SHP77 (cell line): ENCODE measurements at places on chromosomes 7 and 10.

GRCh38 chr7:94069162-94069739 is 65.1 kb upstream of the BET1 start:
- DNase-seq, result no peak

- no peak for DNase-seq
Observed at GRCh38 chr10:115525141-115525540, 432.0 kb downstream of the ATRNL1 start.

GRCh38 chr10:79079490-79080355 is 11.0 kb downstream of the ZMIZ1 start:
- no peak for DNase-seq

- DNase-seq, result no peak
Observed at GRCh38 chr10:63637901-63638327, 116.7 kb downstream of the REEP3 start.

- DNase-seq, result no peak
Observed at GRCh38 chr10:130500261-130501000, 364.2 kb downstream of the GLRX3 start.

DNA sequence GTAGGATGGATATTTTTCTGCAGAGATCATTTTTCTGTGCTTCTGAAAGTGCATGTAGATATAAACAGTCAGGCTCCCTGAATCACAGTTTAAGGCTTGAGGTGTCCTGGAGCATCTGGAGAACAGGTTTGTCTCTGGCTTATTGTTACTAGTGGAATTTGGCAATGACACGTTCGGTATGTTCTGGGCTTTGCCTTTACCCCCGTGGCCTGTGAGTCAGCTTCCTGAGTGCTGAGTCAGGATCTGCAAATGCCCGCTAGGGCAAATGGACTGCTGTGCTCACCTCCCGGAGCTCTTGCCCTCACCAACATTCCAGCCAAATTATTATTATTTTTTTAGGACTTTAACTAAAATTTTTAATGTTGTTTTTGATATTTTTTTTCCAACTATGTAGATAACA is 192.5 kb upstream of the PRSS1 start:
- DNase-seq, result no peak

DNA sequence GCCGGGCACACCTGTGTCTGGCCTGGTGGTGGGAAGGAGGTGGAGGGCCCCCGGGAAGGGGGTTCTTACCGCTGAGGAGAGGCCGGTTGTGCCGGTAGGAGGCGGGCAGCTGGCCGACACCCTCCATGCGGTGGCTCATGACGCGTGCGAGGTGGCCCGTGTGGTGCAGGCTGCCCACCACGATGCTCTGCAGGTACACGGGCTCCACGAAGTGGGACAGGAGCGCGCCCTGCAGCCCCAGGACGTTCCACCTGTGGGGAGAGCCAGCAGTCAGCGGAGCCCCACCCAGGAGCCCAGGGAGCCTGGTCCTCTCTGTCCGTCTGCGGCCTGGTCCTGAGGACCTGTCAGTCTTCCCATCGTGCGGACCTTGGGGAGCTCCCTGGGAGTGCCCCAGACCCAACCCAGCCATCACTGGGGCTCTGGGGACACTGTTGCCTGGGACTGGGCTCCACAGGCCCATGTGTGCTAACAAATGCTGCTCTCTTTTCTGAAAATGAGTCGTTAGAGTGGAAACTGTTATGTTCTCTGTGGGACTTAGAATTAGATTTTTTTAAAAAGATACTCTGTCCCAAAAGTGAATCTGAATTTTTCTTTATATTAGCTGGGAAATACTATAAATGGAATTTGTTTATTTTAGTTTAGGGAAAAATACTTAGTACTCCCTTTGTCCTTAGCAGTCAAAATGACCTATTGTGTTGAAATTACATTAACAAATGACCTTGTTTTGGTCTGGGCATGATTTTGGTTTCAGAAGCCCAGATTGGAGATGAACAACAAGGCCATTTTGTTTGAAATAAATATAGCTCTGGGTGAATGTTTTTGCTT is 143.9 kb downstream of the WDR37 start:
- DNase-seq, result no peak

DNA sequence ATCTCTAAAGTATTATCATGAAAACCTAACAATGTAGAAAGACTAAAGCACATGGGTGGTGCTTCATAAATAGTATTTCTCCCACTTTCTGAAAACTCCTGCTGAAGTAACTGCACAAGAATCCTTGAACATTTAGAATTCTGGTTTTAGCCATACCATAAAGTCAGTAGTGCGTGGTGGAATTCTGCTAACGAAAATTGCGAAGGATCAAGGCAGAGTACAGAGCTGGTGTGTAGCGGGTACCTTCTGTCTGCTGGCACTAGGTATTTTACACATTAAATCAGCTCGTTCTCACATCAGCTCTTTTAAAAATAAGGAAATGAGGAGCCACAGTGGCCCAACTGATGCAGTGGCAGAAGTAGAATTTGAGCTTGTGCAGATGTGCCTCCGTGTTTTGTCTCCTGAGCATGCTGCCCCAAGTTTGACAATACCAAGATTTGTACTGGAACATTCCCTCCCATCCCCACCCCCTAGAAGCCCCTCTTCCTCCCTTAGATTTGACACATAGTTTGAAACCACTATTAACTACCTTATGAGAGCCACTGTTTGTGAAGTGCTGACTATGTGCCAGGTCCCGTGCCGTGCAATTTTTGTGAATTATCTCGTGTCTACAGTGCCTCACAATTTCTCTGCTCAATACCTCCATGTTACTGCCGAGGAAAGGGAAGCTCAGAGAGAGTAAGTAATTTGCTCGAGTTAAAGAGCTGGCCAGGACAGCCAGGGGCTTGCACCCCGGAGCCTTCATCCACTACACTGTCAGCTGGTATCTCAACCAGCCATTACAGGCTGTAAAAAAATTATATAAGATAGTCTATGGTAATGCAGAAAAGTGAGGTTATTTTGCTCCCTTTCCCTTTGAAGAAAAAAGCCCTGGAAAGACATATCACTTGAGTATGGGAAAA is 66.9 kb downstream of the EGFR start:
- DNase-seq, result no peak

DNA sequence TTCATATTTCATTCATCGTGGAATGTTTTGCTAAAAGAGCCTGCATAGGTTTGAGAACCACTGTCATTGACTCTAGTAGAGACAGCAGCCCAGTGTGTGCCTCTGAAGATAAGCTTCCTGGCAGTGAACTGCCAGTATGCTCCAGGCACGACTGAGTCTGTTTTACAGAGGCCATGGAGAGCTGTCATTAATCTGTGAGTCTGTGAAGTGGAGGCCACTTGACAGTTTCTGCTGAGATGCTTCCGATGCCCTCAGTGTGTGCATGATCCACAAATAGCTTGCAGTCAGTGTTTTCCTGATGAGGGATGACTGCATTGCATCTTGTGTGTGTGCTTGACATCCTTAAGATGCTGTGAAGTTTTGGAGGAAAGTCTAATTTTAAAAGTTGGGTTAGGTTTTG is 162.2 kb downstream of the PFKFB3 start:
- DNase-seq, result no peak

DNA sequence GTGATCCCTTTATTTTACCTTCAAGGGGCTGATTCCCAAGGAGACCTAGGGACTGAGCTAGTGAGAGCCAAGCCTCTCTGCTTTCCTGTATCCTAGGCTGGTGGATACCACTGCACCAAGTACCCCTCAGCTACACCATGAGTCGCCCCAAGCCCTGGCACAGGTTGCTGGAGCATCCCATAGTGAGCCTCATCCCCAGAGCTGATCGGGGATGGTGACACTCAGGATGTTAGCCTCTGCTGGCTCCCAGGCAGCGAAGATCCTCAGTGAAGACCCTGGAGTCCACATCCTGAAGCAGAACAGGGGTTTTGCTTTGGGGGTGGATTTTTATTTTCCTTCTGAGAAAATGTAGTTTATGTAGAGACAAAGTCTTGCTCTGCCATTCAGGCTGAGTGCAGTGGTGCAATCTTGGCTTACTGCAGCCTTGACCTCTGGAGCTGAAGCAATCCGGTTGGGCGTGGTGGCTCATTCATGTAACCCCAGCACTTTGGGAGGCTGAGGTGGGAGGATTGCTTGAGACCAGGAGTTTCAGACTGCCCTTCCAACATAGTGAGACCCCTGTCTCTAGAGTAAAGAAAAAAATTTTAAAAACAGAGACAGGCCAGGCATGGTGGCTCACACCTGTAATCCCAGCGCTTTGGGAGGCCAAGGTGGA is 12.5 kb upstream of the ZNF212 start:
- no peak for DNase-seq

- no peak for DNase-seq
Observed at GRCh38 chr10:13525663-13526062, 3.2 kb downstream of the BEND7 start.

DNA sequence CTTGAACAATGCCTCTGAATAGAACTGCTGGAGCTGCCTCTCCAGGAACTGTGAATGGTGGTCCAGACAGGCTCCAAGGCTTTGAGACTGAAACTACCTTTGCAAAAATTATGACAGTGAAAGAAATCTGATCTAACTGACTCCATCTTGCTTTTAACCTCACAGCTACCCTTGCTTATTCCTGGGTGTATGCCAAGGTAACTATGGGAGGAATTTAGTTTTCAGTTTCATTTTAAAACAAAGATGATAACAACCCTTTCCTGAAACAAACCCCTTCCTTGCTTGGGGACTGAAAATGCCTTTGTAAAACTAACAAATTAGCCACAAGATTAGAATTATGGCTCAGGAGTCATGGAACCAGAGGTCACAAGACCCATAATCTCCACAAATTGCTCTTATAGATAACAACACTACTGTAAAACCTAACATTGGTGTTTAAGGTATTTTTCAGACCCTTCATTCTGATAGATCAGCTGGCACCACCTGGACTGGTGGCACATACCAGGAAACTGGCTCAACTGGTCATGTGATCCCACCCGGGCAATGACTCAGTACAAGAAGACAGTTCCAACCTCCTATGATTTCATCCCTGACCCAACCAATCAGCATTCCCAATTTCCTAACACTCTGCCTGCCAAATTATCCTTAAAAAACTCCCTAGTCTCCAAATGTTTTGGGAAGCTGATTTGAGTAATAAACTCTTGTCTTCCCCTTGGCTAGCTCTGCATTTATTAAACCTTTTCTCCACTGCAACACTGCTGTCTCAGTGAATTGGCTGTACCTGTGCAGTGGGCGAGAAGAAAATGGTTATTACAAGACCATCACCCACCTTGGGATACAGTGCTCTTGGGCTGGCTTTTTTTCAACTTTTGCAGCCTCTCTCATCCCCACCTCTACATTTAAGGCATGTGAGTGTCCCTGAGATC is 608.1 kb downstream of the TYW1 start:
- no peak for DNase-seq

GRCh38 chr7:149147752-149148653 is 750 bp downstream of the ZNF398 start:
- DNase-seq, result no peak

DNA sequence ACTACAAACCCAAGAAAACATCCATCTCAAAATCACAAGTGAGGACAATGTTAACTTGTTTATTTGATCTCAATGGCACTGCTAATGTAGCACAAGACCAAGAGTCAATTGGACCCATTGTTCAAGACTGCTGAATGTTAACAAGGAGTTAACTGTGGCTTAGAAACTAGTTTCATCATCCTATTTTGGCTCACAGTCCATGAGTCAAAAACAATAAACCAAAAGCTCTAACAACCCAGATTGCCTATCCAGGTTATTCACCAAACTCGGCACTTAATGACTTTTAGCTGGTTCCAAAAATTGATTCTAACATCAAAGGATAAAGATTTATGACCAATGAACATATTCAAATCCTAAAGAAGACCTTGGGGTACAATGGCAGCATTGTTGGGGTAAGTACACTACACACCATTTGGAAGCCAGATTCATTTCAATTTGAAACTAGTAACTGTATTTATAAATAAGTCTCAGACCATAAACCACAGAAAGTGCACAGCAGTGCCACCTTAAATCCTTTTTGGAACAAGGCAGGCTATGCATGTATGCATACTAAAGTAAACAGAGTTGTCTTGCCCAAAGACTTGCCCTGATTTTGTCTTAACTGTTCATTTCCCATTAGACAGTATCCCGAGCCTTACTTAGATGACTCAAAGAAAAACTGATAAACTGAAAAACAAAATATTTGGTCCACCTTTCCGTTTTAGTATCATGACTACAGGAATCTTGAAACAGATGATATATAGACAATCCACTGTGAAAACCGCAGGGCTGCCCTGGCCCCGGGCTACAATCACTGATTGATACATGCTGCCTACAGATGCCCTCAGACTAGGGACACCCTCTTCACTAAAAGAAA is 84.5 kb downstream of the SRPK2 start:
- DNase-seq, result no peak

GRCh38 chr10:46084321-46085165 is 38.5 kb upstream of the MSMB start:
- no peak for DNase-seq

GRCh38 chr7:94655126-94655847 is 646 bp downstream of the SGCE start:
- peak; percentile 46 for DNase-seq

DNA sequence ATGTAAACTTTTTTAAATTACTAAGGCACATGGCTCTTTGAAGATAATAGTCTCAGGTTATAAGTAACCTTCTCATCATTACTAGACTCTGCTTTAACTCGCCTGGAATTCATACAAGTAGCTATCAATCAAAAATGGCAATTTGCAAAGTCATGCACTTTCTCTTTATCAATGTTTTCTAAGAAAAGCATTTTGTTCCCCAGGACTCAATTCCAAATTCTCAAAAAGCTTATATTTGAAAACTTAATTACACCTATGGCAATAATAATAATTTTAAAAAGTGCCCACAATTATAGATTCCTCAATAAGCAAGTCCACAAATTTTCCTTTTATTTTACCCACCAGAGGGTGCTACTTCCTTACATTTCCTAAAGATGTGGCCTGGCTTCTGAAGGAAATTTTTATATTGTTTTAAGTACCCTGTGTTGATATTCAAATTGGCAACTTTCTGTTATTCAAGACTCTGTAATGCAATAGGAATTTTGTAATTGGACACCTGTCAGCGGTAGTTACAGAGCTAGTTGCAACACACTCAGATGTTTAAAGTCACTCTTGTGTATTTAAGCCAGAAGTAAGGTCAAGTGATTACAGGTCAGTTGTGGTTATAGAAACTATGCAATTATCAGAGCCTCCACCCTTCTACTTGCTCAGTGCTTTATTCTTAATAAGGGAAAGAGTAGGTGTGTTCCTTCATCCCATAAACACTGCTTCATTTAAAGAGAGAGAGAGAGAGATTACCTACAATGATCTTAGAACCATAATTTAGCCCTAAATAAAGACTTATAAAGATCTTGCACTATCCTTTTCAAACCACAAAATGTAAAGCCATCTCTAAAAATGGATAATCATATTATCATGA is 47.1 kb upstream of the HYAL4 start:
- peak; percentile 22 for DNase-seq

DNA sequence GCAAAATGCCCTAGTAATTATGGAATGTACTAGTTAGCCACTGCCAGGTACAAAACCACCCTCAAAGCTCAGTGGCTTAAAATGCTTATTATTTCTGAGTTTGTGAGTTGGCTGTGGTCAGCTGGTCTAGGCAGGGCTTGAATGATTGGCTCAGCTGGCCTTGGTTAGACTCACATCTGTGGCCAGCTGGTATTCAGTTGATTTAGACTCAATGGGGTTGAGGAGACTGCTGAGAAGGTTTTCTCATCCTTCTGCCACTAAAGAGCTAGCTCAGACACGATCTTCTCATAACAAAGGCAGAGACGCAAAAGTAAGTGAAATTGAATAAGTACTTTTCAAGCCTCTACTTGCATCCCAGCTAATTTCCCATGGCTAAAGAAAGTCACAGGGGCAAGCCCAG is 57.1 kb upstream of the CYP2C18 start:
- no peak for DNase-seq

- no peak for DNase-seq
Observed at GRCh38 chr7:101273206-101273605, 28.3 kb upstream of the FIS1 start.

GRCh38 chr7:105131033-105131656 is 117.1 kb downstream of the KMT2E start:
- no peak for DNase-seq
